ENCODE measurements at places on chromosomes 4 and X.

DNA sequence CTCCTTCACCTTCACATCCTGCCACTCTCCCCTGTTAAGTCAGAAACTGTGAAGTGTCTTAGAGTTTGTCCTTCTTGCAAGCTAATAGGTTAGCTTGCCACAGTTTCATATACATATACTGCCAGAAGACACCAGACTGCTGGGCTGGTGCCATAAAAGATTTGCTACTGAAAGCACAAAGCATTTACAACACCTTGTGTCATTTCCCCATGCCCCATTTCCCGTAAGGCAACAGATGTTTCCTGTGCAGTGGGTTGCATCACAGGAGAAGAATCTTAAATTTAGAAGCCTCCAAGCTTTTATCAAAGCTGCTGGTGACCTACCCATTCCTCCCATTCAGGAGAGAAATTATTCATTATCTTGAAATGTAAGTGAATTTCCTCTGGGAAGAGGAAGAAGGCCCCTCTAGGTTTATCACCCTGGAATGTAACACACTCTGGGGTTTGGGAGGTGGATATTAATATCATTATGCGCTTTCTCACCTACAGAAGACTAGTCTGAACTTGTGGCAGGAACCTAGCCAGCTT, 34.5 kb upstream of the RAB33B start:
- DNase-seq = no peak

- DNase-seq = no peak
Observed at GRCh38 chr4:180261346-180261745, 1981.9 kb upstream of the TENM3 start.

DNA sequence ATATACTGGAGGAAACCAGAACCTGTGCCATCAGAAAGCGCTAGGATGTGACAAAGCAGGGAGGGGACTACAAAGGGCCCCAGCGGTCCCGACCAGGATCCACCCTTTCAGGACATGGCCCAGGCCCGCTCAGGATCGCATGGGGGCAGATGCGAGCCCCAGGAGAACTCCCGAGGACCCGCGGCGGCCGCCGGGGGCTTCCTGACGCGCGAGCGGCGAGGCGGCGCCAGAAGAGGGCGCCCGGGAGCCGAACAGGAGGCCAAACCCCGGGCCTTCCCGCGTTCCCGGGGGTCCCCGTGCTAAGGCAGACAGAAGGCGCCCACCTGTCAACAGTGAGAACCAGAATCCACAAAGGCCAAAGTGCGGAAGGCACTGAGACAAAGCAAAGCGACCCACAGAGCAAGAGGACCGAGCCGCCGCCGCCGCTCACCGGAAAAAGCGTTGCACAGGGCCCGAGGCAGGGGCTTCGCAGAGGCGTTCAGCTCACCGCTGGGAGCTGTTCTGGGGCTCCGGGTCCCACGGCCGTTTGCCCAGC, 7.3 kb upstream of the OPN1LW start:
- DNase-seq = no peak

DNA sequence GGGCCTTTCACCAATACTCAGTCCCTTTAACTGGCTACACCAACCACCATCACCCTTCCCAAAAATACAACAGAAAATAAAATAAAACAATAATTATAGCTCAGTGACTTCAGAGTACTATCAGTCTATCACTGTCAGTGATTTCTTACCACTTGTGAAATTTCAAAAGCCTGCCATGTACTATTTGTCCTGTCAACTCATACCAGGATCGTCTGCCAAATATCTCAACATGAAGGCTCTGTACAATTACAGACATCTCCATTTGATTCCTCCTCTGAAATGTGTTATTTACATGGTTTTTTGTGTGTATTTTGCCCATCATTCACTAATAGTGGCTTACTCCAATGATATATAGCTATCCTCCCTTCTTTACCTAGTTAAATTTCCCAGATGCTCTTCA, 772.0 kb downstream of the IL1RAPL1 start:
- DNase-seq = no peak

DNA sequence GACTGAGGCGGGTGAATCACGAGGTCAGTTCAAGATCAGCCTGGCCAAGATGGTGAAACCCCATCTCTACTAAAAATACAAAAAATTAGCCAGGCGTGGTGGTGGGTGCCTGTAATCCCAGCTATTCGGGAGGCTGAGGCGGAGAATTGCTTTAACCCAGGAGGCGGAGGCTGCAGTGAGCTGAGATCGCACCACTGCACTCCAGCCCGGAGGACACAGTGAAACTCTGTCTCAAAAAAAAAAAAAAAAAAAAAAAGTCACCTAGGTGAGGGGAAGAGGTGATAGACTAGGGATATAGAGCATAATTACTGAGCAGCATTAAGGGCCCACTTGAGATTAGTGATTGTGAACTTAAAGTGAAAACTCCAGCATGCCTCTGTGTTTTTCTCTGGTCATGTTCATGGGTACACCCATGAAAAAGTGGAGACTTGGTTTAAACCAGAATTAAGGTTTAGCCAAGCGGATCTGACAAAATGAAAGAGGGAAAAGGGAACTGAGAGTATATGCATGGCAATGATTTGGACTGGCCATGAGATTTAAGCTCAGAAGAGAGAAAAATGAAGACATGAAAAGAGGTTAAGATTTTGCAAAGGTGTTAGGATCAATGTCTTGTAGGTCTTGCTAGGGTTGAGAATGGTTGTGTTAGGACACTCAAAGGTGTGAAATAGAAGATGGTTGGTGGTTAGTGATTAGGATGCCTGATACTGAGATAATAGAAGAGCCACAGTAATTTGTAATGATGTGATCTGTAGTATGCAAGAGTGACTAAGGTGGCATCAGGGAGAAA, 105.0 kb downstream of the RAB28 start:
- no peak for DNase-seq

DNA sequence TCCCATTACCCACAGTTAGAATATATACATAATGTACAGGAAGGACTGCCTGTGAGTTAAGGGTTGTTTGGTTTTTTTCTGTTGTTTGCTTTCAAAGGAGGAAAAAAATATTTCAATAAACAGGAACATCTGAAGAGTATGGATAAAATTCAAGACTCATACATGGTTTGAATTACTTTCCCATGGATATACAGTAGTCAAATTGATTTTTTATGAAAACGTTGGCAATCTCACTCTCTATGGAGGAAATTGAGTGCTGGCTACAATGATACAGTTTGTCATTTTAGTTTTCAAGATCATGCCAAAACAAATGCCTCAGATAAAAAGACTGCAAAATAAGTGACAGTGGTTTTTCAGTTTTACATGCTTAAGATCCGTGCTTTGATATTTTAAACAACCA, 116.6 kb downstream of the SH3RF1 start:
- DNase-seq = no peak
